ENCODE measurements at places on chromosomes 4 and X. TPM values are rescaled to one million over a fixed set of nuclear protein-coding genes. Genes with fewer than 3 reads are reported as not detected.

DNA sequence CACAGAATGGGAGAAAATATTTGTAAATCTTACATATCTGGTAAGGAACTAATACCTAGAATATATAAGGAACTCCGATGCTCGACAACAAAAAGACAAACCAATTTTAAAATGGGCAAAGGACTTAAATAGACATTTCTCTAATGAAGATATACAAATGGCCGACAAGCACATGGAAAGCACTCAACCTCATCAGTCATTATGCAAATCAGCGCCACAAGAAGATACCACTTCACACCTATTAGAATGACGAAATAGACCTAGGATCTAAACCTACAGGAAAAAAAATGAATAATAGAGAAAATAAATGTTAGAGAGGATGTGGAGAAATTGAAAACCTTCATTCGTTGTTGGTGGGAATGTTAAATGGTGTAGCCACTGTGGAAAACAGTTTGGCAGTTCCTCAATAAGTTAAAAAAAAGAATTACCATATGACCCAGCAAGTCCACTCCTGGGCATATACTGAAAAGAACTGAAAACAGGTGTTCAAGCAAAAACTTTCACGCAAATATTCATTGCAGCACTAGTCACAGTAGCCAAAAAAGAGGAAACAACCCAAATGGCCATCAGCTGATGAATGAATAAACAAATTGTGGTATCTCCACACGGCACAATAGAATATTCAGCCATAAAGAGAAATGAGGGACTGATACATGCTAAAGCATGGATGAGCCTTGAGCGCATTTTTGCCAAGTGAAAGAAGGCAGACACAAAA, 57.3 kb upstream of the WDR19 start:
- H3K4me3 ChIP-seq: no peak overlapping the region
- no peak for DNase-seq
- no peaks in the 10 kb centered on the region for H3K27me3 ChIP-seq
- H3K36me3 ChIP-seq: peaks cover 43% of the 10 kb centered on the region

GRCh38 chr4:7189066-7189465, 3.3 kb upstream of the SORCS2 start:
- H3K4me3 ChIP-seq: no peak overlapping the region
- no peak for DNase-seq
- H3K27me3 ChIP-seq: peaks cover 44% of the 10 kb centered on the region
- H3K4me1 ChIP-seq: no peaks in the 10 kb centered on the region
- H3K27ac ChIP-seq: no peak overlapping the region

Gene GPM6B
- total RNA-seq: not detected

DNA sequence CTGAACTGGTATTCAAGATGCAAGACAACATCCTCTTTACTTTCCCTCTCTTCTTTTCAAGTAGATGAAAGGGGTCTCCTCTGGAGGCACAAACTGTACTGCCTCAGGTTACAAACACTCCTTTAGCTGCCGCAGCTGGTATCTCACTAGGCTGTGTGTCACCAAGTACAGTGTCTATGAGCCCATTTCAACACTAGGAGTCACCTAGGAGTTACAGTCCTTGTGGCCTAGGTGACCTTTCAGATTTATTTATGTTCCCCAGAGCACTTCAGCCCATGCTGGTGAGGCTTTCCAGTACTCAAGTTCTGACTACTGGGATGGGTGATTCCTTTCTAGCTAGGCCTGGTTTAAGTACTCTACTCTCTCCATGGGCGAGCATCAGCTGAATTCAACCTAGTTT, 32.4 kb upstream of the TMLHE start:
- no peak overlapping the region for H3K27ac ChIP-seq
- peaks cover 5% of the 10 kb centered on the region for H3K4me1 ChIP-seq
- H3K4me3 ChIP-seq: no peak overlapping the region
- H3K36me3 ChIP-seq: no peaks in the 10 kb centered on the region
- no peaks in the 10 kb centered on the region for H3K27me3 ChIP-seq
- DNase-seq: no peak

Gene VSIG1
- 6.8 TPM for total RNA-seq

GRCh38 chr4:138256608-138257007, 14.5 kb upstream of the SLC7A11 start:
- peaks cover 4% of the 10 kb centered on the region for H3K4me1 ChIP-seq
- peaks cover 4% of the 10 kb centered on the region for H3K27me3 ChIP-seq
- H3K36me3 ChIP-seq: no peaks in the 10 kb centered on the region
- no peak overlapping the region for H3K27ac ChIP-seq
- no peak for DNase-seq

DNA sequence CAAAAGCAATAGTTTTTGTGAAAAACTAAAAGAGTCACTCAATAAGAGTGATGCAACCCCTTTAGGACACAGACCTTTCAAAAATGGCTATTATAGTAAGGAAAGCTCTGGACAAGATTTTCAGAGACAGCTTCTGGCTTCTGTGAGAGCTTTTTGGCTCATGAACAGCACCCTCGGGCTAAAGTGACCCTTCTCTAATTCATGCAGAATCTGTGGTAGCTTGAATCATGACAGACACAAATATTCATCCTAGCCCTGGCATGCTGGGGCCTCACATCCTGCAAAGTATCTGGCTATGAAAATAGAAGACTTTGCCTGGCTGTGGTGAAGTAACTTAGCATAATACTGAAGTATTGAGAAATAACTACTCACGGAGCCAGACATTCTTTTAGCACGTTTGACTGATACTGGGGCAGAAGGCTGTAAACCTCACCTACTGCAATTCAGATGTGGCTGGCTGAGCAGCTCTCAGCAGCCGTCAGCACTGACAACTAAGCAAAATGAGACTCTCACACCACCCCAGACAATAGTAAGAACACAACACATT, 327.3 kb downstream of the MAPK10 start:
- no peak overlapping the region for H3K4me3 ChIP-seq
- no peak for DNase-seq
- H3K36me3 ChIP-seq: no peaks in the 10 kb centered on the region
- no peaks in the 10 kb centered on the region for H3K4me1 ChIP-seq
- no peak overlapping the region for H3K27ac ChIP-seq
